A673 (cell line): ENCODE measurements at places on chromosomes 2 and 18.

DNA sequence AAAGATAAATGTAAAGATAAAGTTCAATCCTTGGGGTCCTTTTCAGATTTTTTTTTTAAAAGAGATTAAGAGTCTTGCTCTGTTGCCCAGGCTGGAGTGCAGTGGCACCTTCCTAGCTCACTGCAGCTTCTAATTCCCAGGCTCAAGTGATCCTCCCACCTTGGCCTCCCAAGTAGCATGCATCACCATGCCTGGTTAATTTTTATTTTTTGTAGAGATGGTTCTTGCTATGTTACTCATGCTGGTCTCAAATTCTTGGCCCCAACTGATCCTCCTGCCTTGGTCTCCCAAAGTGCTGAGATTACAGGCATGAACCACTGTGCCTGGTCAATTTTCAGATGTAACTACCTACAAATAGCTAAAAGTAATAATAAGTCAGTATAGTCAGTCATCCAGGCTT lies 21.1 kb downstream of the NFE2L2 start:
- DNase-seq = no peak

DNA sequence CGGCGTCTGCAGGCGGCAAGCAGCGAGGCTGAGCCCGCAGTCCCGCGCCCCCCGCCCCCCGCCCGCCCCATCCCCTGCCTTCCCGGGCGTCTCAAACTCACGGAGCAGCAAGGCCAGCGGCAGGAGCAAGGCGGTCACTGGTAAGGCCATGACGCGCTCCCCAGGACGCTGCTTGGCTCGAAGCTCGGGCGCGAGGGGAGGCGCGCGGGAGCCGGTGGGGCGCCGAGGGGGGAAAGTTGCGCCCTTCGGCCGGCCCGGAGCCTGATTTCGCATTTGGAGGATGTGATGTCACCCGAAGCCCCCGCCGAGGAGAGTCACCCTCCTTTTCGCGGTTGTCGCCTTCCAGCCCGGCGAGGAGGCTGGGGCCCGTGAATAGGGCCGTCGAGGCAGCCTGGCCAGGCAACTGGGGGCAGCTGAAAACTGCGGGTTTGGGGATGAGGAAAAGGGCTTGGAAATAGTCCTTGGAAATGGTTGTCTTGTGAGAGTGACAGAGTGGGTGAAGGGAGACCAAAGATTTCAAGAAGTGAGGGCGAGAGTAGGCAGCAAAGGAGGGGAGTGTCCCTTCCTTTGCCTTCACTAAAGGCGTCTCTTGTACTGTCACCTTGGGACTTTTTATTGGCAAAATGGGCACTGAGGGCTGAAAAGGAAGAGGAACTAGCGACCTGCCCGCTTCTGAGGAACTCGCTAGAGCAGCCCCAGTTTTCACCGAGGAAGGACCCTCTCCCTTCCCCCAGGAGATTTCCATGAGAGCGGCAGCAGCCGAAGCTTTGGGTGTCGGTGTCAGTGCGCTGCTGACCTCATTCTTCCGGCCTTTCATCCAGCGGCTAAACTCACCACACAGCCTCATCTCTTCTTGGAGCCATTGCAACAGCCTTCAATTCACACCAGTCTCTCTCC lies at the start of gene CD8A:
Gene CD8A (minus strand): TSS at position 238 of the 897 bp plus-strand sequence. CDS start 88 bp downstream, at position 150.
- no peak for DNase-seq

- DNase-seq = peak; percentile 41
These were observed 33.0 kb downstream of the LINC00305 start for GRCh38 chr18:64115881-64116280.

GRCh38 chr2:202290970-202291369 lies 25.4 kb downstream of the NOP58 start:
- no peak for DNase-seq

GRCh38 chr2:242044313-242044590 lies 174.7 kb downstream of the RTP5 start:
- DNase-seq = no peak

- no peak for DNase-seq
These were observed 326.4 kb downstream of the NR4A2 start for GRCh38 chr2:156005999-156006712.
